NCI-H510A (cell line): ENCODE measurements at places on chromosomes 13 and 19.

DNA sequence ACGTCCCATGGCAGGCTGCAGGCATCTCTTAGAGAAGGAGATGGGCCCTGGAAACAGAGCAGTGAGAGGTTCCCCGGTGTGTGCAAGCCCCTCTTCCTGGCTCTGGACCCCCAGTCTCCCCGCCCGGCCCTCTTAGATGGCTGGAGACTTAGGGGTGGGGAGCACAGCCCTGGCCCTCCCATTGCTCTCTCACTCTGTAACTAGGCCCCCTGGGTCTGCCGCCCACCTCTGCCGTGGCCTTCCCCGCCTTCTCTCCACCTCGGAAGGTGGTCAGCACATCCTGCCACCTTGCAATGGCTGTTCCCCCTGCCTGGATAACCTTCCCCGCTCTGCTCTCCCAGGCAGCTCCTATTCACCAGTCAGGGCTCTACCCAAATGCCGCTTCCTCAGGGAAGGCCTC is 21.8 kb upstream of the C2CD4C start:
- DNase-seq: no peak

GRCh38 chr13:106042996-106043581 is 492.4 kb downstream of the EFNB2 start:
- DNase-seq: no peak

- DNase-seq: no peak
Observed at GRCh38 chr19:18532168-18532890, 10.5 kb upstream of the ELL start.

GRCh38 chr13:29129616-29130015 is 309.5 kb downstream of the MTUS2 start:
- DNase-seq: no peak

DNA sequence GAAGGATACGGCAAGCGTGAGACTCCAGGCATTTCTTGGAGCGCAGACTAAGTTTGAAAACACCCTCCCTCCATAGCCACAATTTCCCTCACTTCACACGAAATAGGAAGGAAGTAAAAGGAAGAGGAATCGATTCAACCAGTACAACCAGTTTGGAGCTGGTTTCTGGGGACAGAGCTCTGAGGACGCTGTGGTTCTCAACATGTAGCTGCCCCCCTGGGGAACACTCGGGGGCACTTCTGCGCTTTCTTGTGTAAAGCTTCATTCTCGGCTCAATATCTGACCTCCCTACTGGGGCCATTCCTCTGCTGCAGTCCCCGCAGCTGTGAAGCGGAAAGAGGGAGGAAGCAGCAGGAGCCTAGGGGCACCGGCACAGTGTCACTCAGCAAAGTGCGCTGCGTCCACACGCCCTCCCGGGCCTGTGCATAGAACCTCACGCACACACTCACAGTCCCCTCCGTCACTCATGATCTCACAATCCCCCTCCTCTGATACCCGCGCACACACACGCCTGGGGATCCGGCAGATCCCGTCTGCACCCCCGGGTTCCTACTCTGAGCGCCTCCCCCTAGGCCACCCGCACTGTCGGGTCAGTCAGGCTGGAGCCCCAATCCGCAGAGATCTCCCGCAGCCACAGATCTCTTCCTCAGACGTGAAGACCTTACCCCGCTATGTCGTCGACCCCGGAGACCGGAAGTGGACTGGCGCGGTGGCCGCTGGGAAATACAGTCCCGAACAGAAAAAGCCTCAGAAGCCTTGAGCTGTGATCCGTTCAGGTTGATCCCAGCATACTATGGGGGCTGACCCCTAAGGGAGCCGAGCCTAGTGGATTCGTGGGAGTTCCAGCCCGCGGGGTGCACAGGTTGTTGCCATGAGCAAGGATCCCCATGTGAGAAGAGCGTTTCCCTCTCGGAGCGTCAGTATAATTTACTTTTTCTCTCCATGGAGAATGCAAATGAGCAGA is at the start of gene ZNF780A:
TSS of gene ZNF780A (minus strand) at position 703 of the 964 bp plus-strand sequence. CDS start 6,190 bp downstream, outside the sequence.
- peak; percentile 69 for DNase-seq
